Smooth muscle cell of bladder (primary cell): ENCODE measurements at places on chromosomes 13 and 19. TPM values are rescaled to one million over a fixed set of nuclear protein-coding genes. Genes with fewer than 3 reads are reported as not detected.

SDHAF1 gene
- 12.1 and 14.5 TPM in 2 replicates for total RNA-seq

CCDC97 gene
- total RNA-seq, result 7.3 and 8.4 TPM in 2 replicates

SHC2 gene
- 1.1 and 1.3 TPM in 2 replicates for total RNA-seq

OR7D4 gene
- total RNA-seq, result not detected in 2 replicates

ZSWIM9 gene
- 1.00 and 1.4 TPM in 2 replicates for total RNA-seq

RNF17 gene
- 0.14 TPM in 1 of 2 replicates, not detected in the other for total RNA-seq

ATP1A3 gene
- under 0.01 and 0.09 TPM in 2 replicates for total RNA-seq

SBK3 gene
- 0.09 TPM in 1 of 2 replicates, not detected in the other for total RNA-seq

ZNF426 gene
- 19.9 and 20.8 TPM in 2 replicates for total RNA-seq

LILRB5 gene
- total RNA-seq, result not detected in 2 replicates

ZNF491 gene
- total RNA-seq, result 3.0 and 3.3 TPM in 2 replicates

LGALS14 gene
- not detected in 2 replicates for total RNA-seq

SCEL gene
- total RNA-seq, result under 0.01 TPM in 1 of 2 replicates, not detected in the other

ZNF763 gene
- total RNA-seq, result 1.3 and 2.3 TPM in 2 replicates

IGFL3 gene
- not detected in 2 replicates for total RNA-seq

NLRP7 gene
- total RNA-seq, result not detected in 2 replicates

SIGLEC14 gene
- not detected in 2 replicates for total RNA-seq

SIGLEC5 gene
- total RNA-seq, result not detected in 2 replicates

ZNF790 gene
- total RNA-seq, result 6.8 and 8.7 TPM in 2 replicates

PCSK4 gene
- total RNA-seq, result 1.3 and 1.6 TPM in 2 replicates

C19orf38 gene
- total RNA-seq, result 0.09 and 0.28 TPM in 2 replicates

MYO1F gene
- total RNA-seq, result 0.14 and 0.37 TPM in 2 replicates

TPTE2 gene
- 0.09 TPM in 1 of 2 replicates, not detected in the other for total RNA-seq

ZNF382 gene
- 6.4 and 7.0 TPM in 2 replicates for total RNA-seq

RGCC gene
- total RNA-seq, result 3.1 and 6.3 TPM in 2 replicates

SAFB2 gene
- 26.5 and 38.3 TPM in 2 replicates for total RNA-seq

SERTAD1 gene
- 11.1 and 19.3 TPM in 2 replicates for total RNA-seq

PABPC3 gene
- total RNA-seq, result 0.09 and 0.14 TPM in 2 replicates

ZNF626 gene
- total RNA-seq, result 11.1 and 14.9 TPM in 2 replicates

LPAR2 gene
- total RNA-seq, result 0.71 and 1.3 TPM in 2 replicates

DZIP1 gene
- total RNA-seq, result 22.5 and 34.1 TPM in 2 replicates

PSG6 gene
- not detected in 2 replicates for total RNA-seq

BICRA gene
- total RNA-seq, result 3.0 and 3.8 TPM in 2 replicates

SLC15A1 gene
- total RNA-seq, result not detected in 2 replicates

SLC46A3 gene
- 5.8 and 6.5 TPM in 2 replicates for total RNA-seq
